Tibial artery (tissue), 4 donors: ENCODE measurements at places on chromosomes 16 and 17.

DNA sequence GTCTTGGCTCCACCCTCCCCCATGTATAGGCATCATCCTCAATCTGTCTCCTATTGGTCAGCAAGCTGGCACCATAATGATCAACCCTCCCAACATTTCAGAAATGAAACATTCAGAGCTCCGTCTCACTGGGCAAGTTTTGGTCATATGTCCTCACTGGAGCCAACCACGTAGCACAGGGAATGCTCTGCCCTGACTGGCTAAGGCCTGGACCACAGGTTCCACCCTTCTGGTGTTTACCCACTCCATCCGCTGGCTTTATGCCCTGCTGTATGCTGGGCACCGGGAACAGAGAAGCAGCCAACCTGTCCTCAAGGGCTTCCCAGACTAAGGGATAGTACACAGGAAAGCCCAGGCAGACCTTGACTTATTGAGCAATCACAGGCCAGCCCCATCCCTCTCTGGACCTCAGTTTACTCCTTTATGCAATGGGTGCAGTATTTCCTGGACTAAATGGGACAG lies 20.5 kb downstream of the MYO15A start:
- DNase-seq, result no peak

- peak; percentile 84 for DNase-seq
Observed at GRCh38 chr17:1573932-1574696, 11.5 kb upstream of the PITPNA start.

GRCh38 chr17:12133183-12133582 lies 112.5 kb downstream of the MAP2K4 start:
- no peak for DNase-seq

GRCh38 chr16:30559690-30560089 lies 1.5 kb upstream of the ZNF764 start:
- no peak for DNase-seq

DNA sequence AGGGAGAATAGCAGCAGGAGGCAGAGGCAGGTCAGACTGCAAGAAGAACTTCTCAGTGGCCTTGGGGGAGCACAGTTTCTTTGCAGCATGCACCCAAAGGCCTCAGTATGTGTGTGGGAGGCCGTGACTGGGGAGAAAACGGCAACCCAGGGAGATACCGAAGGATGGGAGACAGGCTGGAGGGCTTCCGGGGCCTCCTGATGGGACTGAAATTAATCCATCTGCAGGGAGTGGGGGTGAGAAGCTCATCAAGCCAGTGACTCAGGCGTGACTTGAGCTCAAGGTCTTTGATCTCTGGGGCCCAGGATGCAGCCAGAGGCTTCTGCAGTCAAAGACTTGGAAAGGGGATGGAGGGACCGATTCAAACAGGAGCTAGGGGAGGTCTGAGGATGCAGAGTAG lies 5.1 kb upstream of the C17orf113 start:
- DNase-seq, result no peak

GRCh38 chr16:53530046-53530445 lies 27.0 kb upstream of the AKTIP start:
- no peak for DNase-seq

DNA sequence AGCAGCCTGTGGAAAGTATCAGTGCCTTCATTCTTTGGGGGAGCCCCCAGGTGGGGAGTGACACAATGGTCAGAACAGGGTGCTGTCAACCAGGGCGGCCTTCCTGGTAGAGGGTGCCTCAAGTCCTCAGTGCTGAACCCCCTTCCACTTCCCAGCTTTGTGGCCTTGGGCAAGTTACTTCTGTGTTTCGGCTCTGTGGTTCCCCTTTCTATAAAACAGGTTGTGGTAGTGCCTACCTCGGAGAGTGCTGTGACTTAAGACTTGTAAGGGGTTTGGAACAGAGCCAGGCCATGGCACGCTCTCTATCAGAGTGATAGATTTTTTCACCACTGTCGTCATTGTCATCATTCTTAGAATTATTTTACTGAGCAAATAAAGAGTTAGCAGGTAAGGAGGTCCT lies 141.1 kb downstream of the CCDC182 start:
- no peak for DNase-seq

DNA sequence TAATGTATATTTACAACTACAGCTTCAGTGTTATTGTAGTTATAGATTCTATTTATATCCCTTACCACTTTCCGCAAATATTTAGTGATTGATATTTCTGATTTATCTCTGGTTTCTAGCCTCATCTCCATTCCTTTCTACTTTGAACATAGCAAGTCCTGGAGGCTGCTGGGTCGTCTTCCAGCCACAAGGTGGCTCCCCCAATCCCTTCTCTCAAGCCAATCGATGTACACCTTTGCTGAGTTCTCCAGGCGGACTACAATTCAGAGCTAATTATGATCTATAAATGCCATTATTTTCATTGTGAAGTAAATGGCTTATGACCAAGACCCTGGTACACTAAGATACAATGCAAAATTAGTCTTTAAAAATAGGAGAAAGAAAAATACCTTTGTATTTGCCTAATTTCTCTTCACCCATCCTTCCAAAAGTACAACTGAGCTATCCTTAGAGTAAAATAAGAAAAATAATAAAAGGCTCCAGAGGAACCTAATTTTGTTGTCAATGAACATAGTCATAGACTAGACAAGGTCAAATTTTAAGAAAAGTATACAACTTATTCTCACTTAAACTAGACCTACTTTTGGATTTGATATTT lies 122.1 kb downstream of the SKAP1 start:
- DNase-seq, result peak; percentile 29

DNA sequence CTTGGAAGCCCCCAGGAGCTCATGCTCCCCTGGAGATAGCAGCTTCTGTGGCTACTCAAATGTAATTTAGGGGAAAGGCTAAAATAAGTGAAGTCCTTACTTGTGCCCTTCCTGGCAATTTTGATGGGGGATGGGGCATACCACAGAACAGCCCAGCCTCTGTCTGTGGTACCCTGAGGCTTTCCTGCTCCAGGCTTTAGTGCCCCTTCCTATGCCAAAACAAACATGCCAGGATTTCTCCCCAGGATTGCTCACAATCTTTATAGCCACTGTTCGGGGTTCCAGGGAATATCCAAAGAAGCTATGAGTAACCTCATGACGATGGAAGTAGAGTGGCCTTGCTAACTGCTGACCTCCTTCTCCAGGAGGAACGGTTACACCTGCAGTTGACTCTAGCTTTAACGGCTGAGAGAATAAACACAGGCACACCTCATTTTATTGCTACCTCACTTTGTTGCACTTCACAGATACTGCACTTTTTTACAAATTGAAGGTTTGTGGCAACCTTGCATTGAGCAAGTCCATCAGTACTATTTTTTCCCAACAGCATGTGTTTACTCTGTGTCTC lies 24.9 kb downstream of the CCL4 start:
- DNase-seq, result no peak

DNA sequence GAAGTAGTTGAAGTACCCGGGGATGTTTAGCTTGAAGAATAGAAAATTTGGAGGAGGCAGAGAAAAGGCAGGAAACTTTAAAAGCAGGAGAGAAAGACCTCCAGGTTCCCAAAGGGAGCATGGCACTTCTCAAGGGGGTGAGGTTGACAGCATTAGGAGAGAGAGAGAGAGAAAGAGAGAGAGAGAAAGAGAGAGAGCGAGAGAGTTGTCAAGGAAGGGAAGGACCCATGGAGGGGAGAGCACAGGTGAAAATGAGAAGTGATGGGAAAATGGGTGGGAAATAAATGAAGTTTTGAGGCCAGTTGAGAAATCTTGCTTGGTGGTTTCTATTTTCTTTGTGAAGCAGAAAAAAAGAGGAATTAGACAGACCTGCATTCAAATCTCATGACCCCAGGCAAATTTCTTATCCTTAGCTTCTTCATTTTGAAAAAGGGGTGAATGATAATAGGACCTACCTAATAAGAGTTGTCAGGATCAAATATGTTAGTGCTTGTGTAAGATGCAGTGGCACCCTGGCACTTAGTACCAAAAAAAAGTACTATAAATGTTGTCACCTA lies 24.0 kb downstream of the PRKCB start:
- no peak for DNase-seq

GRCh38 chr16:28913946-28914724 lies 10.9 kb downstream of the RABEP2 start:
- DNase-seq, result no peak

DNA sequence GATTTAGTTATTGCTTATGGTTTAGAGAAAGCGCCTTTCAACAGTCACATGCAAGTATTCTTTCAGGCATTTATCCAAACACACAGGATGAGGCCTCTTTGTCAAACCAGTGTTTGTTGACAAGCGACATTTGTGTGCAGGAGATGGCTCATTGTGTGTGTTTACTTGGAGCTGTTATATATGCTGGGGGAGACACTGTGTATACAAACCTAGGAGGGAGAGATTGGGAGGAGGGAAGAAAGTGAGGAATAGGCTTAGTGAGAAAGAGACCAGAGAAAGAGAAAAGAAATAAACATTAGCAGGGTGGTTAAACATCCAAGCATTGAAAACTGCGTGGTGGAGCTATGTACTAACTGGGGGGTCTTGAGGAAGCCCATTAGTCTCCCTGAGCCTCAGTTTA lies 437.6 kb downstream of the MAF start:
- DNase-seq, result no peak

- DNase-seq, result no peak
Observed at GRCh38 chr17:1769822-1770477, 8.1 kb downstream of the SERPINF1 start.

DNA sequence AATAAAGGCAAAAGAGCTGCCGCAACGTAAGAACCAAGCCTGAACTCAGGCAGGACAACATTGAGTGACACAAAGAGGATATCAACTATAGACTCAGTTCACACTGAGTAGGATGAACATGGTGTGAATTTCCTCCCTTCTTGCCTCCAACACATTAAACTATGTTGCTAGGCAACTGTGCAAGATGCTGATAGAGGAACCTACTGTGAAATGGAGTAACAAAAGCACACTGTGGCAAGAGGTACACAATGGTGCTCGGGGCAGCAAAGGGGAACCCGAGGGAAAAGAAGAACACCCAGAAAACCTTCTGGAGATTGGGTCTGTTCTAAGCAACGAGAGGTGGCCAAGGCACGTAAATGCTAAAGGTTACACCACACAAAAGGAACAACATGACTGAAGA lies 34.1 kb downstream of the GRB2 start:
- DNase-seq, result no peak

DNA sequence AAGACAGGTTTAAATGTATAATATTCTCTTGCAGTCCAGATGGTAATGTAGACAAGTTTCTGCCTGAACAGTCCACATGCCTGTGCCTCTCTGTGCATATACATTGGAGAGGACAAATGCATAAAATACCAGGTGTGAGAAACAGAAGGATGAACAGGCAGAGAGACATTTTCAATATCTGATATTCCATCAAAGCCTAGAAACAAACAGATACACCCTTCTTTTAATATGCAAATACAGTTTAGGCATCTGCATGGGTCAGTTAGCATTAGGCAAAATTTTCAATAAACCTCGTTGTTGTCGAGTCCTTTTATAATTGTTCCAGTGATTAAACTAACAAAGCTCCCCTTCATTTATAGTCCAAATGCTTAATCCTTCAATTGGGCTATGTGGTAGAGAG lies 897 bp downstream of the OMG start:
- DNase-seq, result no peak

DNA sequence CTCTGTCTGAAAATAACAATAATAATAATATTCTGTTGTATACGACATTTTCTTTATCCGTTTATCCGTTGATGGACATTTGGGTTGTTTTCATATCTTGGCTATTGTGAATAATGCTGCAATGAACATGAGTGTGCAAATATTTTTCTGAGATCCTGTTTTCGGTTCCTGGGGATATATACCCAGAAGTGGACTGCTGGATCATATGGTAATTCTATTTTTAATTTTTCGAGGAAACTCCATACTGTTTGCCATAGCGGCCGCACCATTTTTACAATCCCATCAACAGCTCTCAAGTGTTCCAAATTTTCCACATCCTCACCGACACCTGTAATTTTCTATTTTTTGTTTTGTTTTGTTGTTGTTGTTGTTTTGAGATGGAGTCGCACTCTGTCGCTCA lies 5.3 kb upstream of the PRSS41 start:
- DNase-seq, result no peak

DNA sequence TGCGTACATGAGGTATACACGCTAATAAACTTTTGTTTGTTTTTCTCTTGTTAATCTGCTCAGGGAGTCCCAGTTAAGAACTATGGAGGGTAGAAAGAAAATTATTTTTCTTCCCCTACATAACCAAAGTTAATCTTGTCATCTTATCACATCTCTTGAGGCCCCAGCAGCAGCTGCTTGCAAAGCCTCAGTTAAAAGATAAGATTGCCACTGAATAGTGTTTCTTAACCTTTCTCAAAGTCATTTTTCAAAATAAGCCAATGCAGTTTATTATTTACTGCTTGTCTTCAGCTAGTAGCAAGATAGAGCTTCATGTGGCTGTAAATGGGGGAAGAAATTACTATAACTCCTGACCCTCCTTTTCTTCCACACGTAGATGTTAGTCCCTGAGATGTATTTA lies 21.5 kb upstream of the APOH start:
- DNase-seq, result no peak

DNA sequence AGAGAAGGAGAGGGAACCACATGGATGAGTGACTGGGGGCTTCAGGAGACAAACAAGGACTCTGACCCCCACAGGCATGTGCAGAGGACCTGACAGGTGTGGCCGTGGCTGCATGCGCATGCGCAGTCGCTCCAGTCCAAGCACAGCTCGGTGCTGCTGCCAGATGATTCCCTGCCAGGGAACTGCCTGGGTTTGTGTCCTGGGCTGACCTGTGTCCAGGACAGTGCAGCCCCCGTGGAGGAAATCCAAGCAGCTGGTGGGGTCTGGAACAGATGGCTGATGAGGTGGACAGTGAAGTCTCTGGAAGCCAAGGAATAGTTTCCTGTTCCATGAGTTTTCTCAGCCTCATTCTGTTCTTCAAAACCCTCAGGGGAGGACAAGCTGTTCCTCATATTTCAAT lies 27.3 kb downstream of the LASP1 start:
- peak; percentile 59 for DNase-seq

DNA sequence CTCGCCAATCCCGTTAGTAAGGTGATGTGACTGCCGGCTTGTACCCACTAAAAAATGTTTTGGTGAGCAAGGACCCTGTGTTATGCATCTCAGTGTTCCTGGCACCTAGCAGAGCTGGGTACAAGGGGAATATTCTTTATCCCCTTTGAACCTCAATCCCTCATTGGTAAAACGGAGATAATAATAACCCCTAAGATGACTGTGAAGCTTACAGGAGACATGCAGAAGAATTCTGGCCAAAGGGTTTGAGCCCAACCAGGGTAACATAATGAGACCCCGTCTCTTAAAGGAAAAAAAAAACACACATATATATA lies 896 bp downstream of the GGA2 start:
- DNase-seq, result no peak

GRCh38 chr17:77831474-77832179 lies 126.9 kb upstream of the TNRC6C start:
- DNase-seq, result peak; percentile 39

GRCh38 chr17:59666235-59666634 lies 41.0 kb downstream of the PTRH2 start:
- no peak for DNase-seq
